ENCODE measurements at places on chromosomes 7 and 10. TPM values are rescaled to one million over a fixed set of nuclear protein-coding genes. Genes with fewer than 3 reads are reported as not detected.

The ZPBP gene
- not detected for total RNA-seq

The FAM13C gene
- not detected for total RNA-seq

The OIT3 gene
- total RNA-seq: not detected

The ERVW-1 gene
- not detected for total RNA-seq

The SPDYE2B gene
- total RNA-seq: not detected

The SEMA3E gene
- total RNA-seq: not detected

The SLIT1 gene
- total RNA-seq: 0.29 TPM

The INSYN2A gene
- not detected for total RNA-seq

The ARHGAP22 gene
- 4.5 TPM for total RNA-seq

The CPVL gene
- not detected for total RNA-seq

All from B cell (primary cell).